ENCODE measurements at places on chromosomes 5 and 9. TPM values are rescaled to one million over a fixed set of nuclear protein-coding genes. Genes with fewer than 3 reads are reported as not detected.

GRCh38 chr5:36334315-36334714 lies 32.6 kb upstream of the RANBP3L start:
- no peak for DNase-seq

DNA sequence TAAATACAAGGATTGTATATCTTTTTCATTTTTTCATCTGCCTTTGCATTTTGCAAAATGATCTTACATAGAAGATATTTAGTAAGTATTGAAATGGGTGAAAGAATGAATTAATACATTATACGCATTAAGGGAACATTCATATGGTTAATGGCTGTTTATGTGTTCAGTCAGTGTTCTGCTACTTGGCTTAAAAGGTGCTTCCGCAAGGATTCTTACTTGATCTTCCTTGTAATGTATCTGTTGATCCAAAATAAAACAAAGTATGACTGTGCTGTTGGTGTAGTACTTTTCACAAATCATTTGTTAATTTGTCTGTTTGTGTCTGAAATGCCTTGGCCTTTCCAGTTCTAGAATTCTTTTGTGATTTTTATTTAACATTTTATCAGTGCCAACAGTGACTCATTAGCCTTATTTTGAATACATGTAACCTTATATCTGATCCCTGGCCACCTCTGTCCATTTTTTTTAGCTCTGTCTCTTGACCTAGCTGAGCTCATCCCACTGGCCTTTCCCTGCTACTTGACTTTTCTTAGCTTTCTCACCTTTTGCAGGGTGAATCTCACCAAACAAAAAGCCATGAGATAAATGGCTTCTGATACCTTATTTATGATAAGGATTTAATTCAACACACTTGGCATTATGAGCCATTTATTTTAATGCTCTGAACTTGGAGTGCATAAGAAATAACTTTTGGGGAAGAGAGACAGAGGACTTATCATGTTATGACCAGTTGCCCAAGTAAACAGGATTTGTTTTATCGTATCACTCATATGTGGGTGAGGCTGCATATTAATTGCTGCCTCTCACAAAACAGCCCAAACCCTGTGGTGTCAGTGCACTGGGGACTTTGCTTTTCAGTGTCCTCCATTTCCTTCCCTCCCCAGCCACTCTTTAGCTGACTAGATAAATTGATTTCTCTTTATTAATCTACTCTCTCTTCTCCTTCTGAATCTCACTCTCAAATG lies 340.3 kb downstream of the KDM4C start:
- DNase-seq, result no peak

The LHFPL2 gene
- total RNA-seq, result 95.5 TPM

The CCNI2 gene
- total RNA-seq, result 1.2 TPM

The OSMR gene
- total RNA-seq, result 1.3 TPM

GRCh38 chr5:112348387-112348786 lies 70.7 kb downstream of the EPB41L4A start:
- DNase-seq, result no peak

DNA sequence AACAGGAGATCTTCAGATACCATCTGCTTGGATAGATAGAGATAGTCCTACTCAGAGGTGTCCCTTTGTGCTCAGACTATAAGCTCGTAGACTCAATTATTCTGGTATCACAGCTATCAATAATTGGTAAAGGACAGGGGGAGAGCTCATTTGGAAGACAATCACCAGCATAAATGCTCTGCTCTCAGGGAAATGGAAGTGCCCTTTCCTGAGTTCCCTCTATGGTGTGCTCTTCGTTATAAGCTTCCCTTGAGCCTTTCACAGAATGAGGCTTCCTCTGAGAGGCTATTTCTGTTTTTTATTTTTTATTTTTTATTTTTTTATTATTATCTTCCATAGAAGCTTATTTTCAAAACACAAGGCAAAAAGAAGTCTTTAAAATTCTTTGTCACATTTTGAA lies 1155.7 kb upstream of the DMAC1 start:
- no peak for DNase-seq

DNA sequence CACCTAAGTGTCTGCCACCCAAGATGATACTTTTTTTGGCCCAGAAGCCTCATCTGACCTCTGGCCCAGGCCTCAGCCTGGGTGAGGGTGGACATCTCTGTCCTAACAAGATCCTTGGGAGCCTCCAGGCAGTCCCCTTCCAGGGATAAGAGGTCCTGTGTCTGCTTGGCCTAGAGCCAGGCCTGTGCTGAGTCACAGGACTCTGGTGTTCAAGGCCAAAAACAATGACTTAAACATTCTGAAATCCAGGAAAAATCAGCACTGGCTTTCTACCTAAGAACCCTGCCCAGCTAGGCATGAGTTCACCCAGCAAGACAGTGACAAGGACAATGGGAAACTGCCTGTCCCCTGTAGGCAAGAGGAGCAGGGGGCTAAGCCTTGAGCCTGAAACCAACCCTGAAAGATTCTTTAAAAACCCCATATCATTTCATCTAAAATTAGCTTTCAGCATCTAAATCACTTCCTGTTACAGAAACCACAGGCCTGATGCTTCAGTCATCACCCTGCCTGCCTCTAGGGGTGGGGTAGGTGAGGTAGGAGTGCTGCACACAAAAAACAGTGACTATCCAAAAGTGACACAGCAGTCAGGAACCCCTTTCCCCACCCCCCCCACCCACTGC lies 29.9 kb downstream of the CSF2 start:
- no peak for DNase-seq

The CTXN3 gene
- not detected for total RNA-seq

The DPYSL3 gene
- total RNA-seq, result 76.3 TPM

GRCh38 chr9:126658956-126659555 lies 45.3 kb downstream of the LMX1B start:
- DNase-seq, result no peak

GRCh38 chr5:146463446-146463845 lies 16.3 kb downstream of the TCERG1 start:
- no peak for DNase-seq

GRCh38 chr5:173834071-173834771 lies 53.9 kb upstream of the CPEB4 start:
- no peak for DNase-seq

DNA sequence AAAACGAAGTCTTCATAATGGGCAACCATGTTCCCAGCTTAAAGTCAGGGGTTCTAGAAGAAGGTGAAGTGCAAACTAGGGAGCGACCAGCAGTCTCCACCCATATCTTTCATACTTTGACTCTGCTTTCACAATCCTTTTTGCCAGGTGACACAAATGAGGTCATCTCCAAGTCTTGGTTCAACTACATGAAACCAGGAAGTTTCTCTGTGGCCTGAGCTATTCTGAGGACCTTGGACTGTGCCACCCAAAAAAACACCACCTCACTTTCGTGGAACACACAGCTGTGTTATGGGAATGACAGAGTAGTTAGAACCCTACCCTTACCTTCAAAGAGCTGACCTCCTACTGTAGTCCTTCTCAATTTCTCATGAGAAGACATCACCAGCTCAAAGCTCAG lies 309.2 kb downstream of the AGTPBP1 start:
- no peak for DNase-seq

Measured in endodermal cell (in vitro differentiated cells).